Stomach (tissue), 19 donors: ENCODE measurements at places on chromosomes 13 and 19. TPM values are rescaled to one million over a fixed set of nuclear protein-coding genes. Genes with fewer than 3 reads are reported as not detected.
A peak's percentile ranks its signal among the peaks of the same experiment; 100 is the strongest.

ZNF382 gene
- total RNA-seq, result 0.29 TPM

DYRK1B gene
- total RNA-seq, result 15.8 TPM

N4BP2L2 gene
- total RNA-seq, result 157 TPM

ZNF253 gene
- total RNA-seq, result 7.7 TPM

NLRP7 gene
- not detected for total RNA-seq

B3GNT8 gene
- 158 TPM for total RNA-seq

KLHL1 gene
- total RNA-seq, result 0.37 TPM

- DNase-seq, result no peak
These were observed 16.5 kb downstream of the LRRC4B start for GRCh38 chr19:50551715-50552187.

GRCh38 chr13:67493835-67494234 is 263.7 kb upstream of the PCDH9 start:
- no peak for DNase-seq

GRCh38 chr19:39474139-39474620 is 6.5 kb upstream of the TIMM50 start:
- DNase-seq, result peak; percentile 80

DNA sequence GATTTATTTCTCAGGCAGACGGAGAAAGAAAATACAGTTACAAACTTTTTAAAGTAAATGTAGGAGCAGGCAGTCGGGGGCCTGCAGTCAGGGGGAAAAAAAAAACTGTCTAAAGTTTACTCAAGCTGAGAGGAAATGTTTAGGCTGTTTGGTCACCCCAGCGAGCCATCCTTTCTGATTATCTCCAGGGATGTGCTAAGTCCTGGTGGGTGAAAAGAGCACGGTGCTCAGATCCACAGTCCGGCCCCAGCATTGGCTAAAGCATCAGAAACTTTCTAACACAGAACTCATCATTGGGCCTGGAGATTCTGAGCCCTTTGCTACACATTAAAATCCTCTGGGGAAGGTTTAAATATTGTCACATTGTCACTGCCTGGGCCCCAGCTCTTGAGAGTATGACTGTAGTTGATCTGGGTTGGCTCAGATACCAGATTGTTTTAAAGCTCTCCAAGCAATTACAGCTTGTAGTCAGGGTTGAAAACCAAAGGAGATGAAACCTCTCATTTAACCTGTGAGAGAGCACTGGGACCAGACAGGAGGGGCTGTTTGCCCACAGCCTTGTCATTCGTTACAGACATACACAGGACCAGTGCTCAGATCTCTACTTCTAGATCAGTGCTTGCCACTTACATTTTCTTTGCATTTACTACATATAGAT is 131.1 kb upstream of the HTR2A start:
- no peak for DNase-seq

- no peak for DNase-seq
These were observed 5.7 kb downstream of the PEPD start for GRCh38 chr19:33515921-33516320.

DNA sequence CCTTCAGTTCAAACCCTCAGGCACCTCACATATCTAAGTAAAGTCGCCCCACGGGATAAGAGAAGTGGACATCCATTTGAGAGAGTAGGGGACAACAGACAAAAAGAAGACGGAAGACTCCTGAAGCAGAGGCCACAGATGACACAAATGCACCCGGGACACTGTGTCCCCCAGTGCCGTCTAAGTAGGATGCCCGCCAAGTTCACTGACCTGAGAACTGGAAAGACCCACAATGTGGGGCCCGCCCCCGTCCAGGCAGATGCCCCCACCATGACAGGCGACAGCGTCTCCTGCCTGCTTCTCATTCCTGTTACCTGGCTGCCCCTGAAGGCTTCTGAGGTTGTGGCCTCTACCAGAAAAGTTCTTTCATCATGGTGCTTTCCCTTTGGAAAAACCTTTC is 16.9 kb downstream of the ANKRD27 start:
- no peak for DNase-seq

DNA sequence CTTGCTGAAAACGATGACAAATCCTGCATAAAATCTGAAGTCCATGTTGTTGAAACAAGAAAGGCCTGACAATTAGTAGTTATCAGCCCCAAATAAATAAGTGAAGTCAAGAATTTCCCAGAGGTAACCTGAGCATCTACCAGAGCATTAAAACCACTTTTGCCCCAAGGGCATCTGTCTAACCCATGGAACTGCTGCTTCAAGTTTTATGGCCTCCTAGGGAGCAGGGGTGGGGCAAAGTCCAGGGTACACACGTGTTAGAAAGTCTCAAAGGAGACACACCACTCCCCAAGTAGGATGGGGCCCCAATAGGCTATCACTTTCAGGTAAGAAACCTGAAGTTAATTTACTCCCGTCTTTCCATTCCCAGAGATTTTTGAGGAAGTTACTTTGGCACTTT is 81.1 kb downstream of the CACNA1A start:
- DNase-seq, result no peak

DNA sequence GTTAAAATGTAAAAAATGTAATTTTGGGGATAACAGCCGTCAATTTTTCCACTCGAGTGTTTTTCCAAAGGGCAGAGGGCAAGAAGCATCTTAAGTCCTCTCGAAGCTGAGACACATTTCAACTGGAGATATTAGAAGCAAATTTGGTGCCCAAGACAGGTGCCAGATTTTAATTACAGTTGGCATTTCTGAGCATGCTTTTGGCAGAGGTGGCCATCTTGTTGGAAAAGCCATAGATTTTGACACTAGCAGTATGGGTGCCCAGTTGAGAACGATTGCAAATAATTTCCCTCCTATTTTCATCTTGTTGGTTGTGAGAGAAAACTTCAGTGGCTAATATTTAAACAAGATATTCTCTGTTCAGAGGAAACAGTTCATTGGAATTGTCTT is 146.3 kb downstream of the TM9SF2 start:
- no peak for DNase-seq

- DNase-seq, result peak; percentile 92
These were observed 8.6 kb upstream of the NUP62 start for GRCh38 chr19:49937750-49938381.

DNA sequence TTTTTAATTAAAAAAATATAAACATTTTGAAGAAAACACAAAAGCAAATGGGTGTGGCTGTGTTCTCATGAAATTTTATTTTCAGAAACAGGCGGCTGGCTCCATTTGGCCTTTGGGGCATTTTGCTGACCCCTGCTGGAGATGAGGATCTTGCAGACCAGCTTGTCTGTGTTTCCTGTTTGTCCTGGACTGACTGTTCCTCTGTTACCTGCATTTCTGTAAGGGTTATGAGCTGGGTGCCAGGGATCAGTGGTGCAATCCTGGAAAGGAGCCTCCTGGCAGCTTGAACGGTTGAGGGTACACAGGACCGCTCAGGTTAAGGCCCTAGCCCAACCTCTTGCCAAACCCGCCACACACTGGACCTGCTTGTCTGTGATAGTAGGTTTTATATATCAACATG is 49.9 kb downstream of the ZNF787 start:
- DNase-seq, result no peak

GRCh38 chr19:55113570-55114039 is 3.8 kb downstream of the PPP1R12C start:
- peak; percentile 58 for DNase-seq

- DNase-seq, result no peak
These were observed 628.8 kb downstream of the SLITRK6 start for GRCh38 chr13:85170372-85170771.
